Stimulated activated CD4-positive, alpha-beta T cell treated with anti-CD3 and anti-CD28 coated beads, Interleukin-12 subunit alpha, Interleukin-12 subunit beta, amount 100 ng/mL, for 24 hours (primary cell): ENCODE measurements at places on chromosomes 3 and 15.

- DNase-seq: no peak
These were observed 12.5 kb upstream of the THRB start for GRCh38 chr3:24506966-24507775.

DNA sequence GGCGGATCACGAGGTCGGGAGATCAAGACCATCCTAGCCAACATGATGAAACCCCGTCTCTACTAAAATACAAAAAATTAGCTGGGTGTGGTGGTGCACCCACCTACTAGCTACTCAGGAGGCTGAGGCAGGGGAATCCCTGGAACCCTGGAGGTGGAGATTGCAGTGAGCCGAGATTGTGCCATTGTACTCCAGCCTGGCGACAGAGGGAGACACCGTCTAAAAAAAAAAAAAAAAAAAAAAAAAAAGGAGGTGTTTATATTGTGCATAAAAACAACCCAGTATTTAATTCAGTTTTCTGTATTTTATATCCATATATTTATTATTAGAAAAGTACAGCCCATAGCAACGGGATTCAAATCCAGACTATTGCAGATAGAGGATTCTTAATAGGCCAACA is 129.1 kb upstream of the SOX2 start:
- no peak for DNase-seq

DNA sequence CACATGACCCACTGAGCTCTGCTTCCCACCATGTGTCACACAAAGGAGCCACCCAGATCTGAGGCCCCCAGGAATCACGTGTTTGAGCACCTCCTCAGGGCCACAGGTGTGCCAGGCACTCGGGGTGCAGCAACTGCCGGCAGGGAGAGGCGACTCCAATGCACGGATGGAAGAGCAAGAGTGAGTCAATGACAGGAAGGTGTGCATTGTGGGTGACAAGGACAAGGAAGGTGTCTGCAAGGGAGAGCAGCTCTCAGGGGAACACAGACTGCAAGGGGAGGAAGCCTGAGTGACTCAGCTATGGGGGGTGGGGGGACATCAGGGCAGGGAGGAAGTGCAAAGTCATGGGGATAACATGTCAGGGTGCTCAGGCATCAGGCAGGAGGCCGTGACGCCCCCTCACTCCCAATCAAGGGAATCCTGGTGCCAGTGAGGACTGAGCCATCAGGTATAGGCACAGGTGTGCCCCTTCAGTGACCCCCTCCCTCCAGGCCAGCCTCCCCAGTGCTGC is 67.4 kb downstream of the NUP210 start:
- no peak for DNase-seq

DNA sequence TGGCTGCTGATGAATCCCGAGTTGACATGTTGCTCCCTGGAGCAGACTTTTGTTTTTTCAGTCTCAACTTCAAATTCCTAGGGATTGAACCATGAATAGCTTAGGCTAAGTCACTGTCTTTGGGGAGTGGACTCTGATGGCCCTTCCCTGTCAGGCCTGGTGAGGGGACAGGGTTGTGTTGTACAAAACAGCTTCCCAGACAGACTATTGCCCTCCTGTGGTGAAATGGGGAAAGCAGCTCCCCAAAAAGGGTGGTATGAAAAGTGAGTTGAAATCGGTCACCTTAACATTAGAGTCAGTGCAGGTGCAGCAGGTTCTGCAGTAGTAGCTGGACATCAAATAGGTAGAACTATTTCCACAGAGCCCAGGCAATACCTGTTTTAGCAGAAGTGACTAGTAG is 775.6 kb downstream of the ROBO2 start:
- DNase-seq: no peak

DNA sequence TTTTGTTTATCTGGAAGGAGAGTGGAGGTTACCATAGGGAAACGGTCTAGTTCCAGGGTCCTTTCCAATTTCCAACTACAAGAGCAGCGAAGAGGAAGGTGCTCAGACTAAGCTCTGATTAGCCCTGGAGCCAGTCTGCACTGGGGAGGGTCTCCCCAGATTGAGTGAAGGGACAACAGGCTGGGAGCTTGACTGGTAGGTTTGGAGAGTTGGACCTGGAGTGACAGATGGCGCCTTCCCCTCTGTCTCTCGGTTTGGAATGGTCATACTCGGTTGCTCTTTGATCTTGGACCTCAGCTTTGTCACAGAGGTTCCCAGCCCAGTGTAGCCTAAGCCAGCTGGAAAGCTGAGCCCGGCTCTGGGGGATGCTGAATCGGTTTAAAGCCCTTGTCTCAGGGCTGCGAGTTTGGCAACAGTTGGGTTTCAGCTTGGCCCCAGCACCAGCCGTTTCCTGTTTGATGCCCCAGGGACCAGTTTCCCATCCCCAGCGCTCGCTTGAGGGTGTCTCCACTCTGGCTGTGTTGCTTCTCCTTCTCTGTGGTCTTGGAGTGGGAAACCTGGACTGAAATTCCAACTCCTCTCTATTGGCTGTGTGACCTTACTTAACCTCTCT is 53.1 kb upstream of the ULK4 start:
- no peak for DNase-seq

GRCh38 chr3:10667901-10668476 is 148.0 kb upstream of the SLC6A11 start:
- no peak for DNase-seq

DNA sequence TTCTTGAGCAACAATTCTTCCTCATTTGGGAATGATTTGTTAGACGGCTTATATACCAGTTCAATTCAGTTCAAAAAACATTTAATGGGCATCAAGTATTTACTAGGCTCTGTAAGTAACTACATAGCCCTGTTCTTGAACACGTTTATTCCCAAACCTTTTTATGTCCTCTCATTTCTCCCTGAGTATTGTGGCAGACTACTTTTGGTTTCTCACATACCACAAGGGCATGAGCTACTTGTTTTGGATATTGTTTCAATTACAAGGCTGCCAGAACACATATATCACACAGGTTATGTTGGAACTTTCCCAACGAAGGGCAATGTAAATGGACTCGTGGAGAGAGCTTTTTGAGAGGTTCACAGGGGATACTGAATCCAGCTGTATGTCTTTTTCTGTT is 363.8 kb upstream of the NAALADL2 start:
- no peak for DNase-seq
